ENCODE measurements at places on chromosomes 1 and 21.

DNA sequence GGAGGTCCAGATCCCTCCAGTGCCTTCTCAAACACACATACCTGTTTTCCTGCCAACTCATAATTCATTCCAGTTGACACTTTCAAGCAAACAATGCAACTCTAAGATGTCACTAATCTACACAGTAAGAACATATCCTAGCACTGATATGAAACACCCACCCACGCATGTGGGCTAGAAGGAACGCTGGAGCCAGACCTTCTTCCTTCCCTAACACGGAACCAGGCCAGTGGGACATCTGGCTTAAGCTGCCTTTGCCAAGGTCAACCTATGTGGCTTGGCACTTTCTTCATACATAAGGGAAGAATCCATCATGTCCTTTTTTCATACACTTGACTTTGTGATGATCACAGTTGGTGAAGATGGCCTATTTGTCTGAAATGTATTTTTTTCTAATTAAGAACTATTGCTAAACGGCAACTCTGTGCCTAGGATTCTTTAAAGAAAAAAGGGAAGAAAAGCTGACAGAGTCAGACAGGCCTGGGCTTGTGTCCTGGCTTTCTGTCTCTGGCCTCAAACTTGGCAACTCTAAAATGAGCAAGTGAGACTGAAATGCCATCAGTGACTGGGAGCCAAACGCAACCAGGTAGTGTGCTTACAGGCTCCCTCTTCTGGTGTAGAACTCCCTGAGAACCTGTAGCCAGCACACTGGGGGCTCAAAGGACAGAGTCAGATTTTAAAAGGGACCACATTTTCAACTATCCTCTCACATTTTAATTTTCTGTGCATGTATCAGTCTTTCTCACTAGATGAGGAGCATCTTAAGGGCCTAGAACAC, 92.6 kb upstream of the BEND5 start:
- H3K27ac ChIP-seq, result peak overlapping the region; percentile 48
- no peaks in the 10 kb centered on the region for H3K27me3 ChIP-seq
- DNase-seq, result no peak
- no peak overlapping the region for H3K4me3 ChIP-seq
- H3K4me1 ChIP-seq, result peaks cover 17% of the 10 kb centered on the region

DNA sequence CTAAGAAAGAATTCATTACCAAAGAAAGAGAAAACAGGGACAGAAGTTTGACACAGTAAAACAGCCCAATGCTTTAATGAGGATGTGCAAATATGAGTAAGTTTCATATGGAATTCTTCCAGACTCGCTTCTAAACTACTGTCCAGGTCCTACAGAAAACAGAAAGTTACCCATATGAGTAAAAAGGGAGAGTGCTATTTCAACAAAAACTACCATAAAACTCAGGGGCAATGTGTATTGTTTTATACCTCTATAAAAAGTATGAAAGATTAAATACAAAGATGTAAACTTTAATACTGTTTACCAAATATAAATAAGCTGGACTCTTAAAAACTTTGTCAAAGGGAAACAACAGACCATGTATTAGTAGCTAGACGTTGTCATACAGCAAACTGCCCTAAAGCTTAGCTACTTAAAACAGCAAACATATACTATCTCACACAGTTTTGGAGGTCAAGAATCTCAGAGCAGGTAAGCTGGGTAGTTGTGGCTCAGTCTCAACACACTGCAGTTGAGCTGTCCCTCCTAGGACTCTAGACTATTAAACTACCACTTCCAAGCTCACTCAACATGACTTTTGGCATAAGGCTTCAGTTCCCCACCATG, 174.9 kb downstream of the COP1 start:
- H3K27me3 ChIP-seq, result no peaks in the 10 kb centered on the region
- no peak for DNase-seq
- H3K36me3 ChIP-seq, result peaks cover 3% of the 10 kb centered on the region
- no peak overlapping the region for H3K27ac ChIP-seq
- H3K4me3 ChIP-seq, result no peak overlapping the region

DNA sequence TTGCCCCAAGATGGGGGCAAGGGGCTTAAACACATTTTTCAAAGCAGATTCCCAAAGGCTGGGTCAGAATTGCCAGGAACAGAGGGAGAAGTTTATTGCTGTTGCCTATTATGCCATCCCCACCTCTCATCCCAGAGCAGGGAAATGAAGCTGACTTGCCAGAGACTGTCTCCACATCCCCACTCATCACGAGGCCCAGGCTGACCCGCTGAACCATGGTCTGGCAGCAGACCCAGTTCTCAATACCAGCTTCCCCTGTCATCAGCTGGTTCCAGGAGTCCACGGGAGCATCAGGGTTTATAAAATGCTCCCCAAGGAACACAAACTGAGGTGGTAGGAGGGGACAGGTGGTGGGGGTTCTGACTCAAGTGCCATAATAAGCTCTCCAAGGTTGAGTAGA, 605.9 kb downstream of the NPHP4 start:
- no peak overlapping the region for H3K4me3 ChIP-seq
- no peak overlapping the region for H3K27ac ChIP-seq
- no peaks in the 10 kb centered on the region for H3K36me3 ChIP-seq
- H3K27me3 ChIP-seq, result peaks cover 49% of the 10 kb centered on the region

- H3K27me3 ChIP-seq, result peaks cover 87% of the 10 kb centered on the region
- H3K4me3 ChIP-seq, result no peak overlapping the region
- H3K36me3 ChIP-seq, result no peaks in the 10 kb centered on the region
- H3K27ac ChIP-seq, result no peak overlapping the region
- DNase-seq, result peak; percentile 77
- peaks cover 23% of the 10 kb centered on the region for H3K4me1 ChIP-seq
Observed at GRCh38 chr1:110610696-110611286, 4.6 kb upstream of the KCNA2 start.

GRCh38 chr1:153617663-153618062, 1.5 kb upstream of the S100A14 start:
- H3K4me3 ChIP-seq, result no peak overlapping the region
- H3K4me1 ChIP-seq, result peaks cover 52% of the 10 kb centered on the region
- H3K27ac ChIP-seq, result peak overlapping the region; percentile 88
- no peaks in the 10 kb centered on the region for H3K27me3 ChIP-seq
